ENCODE measurements at places on chromosomes 3 and 15. TPM values are rescaled to one million over a fixed set of nuclear protein-coding genes. Genes with fewer than 3 reads are reported as not detected.

- H3K4me1 ChIP-seq: no peaks in the 10 kb centered on the region
- H3K27ac ChIP-seq: no peak overlapping the region
- H3K4me3 ChIP-seq: no peak overlapping the region
- peaks cover 6% of the 10 kb centered on the region for H3K36me3 ChIP-seq
- DNase-seq: no peak
- no peaks in the 10 kb centered on the region for H3K27me3 ChIP-seq
Measured at GRCh38 chr3:179606534-179607085, 2.0 kb downstream of the NDUFB5 start.

The SPSB4 gene
- 6.9 TPM for total RNA-seq

DNA sequence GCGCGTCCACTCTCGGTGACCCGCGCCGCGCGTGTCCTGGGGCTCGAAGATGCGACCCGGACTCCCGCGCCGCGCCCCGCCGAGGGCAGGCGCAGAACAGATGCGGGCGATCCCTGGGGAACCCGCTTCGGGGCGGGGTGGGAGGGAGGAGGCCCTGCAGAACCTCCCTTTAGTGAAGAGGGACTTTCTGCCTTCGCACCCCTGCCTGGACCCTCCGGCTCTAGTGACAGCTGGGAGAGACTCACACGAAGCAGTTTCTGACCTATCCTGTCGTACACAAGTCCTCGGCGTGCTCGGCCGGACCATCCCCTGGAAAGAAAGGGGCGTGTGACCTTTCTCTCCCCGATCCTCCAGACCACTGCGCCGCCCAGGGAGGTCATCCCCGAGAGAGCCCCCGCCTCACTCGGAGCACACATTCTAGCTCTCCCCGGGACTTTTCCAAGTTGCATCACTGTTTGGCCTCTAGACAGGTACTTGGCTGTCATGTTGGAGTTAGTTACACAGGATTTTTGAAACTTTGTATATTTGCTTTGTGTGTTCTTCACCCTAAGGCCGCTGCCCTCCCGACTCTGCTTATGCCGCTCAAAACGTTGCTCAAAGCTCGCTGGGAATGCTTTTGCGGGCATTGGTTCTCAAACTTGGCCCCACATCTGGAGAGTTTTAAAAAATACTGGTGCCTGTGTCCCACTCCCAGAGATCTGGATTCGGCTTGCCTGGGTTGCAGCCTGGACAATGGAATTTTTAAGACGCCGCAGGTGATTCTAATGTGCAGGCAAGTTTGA, 582 bp downstream of the CGNL1 start:
- peak; percentile 72 for DNase-seq
- peaks cover 3% of the 10 kb centered on the region for H3K27me3 ChIP-seq
- no peaks in the 10 kb centered on the region for H3K4me1 ChIP-seq
- peak overlapping the region; percentile 65 for H3K4me3 ChIP-seq

The CFAP44 gene
- total RNA-seq: 1.2 TPM

The XCR1 gene
- not detected for total RNA-seq

The WWTR1 gene
- total RNA-seq: 73.1 TPM

- H3K27me3 ChIP-seq: no peaks in the 10 kb centered on the region
- no peak overlapping the region for H3K27ac ChIP-seq
- H3K36me3 ChIP-seq: no peaks in the 10 kb centered on the region
- DNase-seq: no peak
- no peak overlapping the region for H3K4me3 ChIP-seq
Measured at GRCh38 chr15:66210684-66211083, 42.9 kb downstream of the MEGF11 start.

DNA sequence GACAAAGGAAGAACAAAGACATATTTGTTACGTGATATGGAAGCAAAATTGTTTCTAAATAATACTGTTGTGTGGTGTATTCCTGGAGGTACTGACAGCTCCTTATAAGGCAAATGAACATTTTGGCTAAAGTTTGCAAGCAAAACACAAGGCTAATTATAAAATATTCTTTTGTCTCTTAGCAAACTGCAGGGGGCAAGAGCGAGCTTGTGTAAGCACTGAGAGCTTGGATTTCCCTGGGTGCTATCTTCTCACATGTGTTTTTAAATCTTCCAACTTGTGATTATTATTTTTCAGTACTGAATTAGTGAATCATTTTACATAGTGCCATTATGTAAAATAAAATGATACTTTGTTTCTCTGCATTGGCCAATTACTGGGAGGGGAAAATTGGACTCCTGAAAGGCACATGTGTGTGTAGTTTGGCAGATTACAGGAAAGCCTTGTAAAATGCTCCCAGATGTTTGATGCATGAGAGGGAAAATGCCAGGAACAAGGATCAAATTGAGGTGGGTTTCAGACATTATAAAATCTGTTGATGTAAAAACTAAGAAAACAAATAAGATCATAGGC, 611.5 kb downstream of the AGBL1 start:
- no peak for DNase-seq
- no peak overlapping the region for H3K4me3 ChIP-seq
- H3K4me1 ChIP-seq: no peaks in the 10 kb centered on the region
- no peak overlapping the region for H3K27ac ChIP-seq

GRCh38 chr3:174287705-174288104, 571.4 kb upstream of the NAALADL2 start:
- no peaks in the 10 kb centered on the region for H3K36me3 ChIP-seq
- H3K4me3 ChIP-seq: no peak overlapping the region
- H3K27ac ChIP-seq: no peak overlapping the region
- DNase-seq: no peak
- no peaks in the 10 kb centered on the region for H3K4me1 ChIP-seq

- no peaks in the 10 kb centered on the region for H3K27me3 ChIP-seq
- H3K4me1 ChIP-seq: peaks cover 28% of the 10 kb centered on the region
- no peak overlapping the region for H3K4me3 ChIP-seq
- DNase-seq: no peak
Measured at GRCh38 chr3:172225215-172225707, 185.9 kb downstream of the FNDC3B start.

The FBN1 gene
- 57.1 TPM for total RNA-seq

- H3K4me3 ChIP-seq: no peak overlapping the region
- peaks cover 19% of the 10 kb centered on the region for H3K4me1 ChIP-seq
- no peaks in the 10 kb centered on the region for H3K27me3 ChIP-seq
- peak; percentile 89 for DNase-seq
- no peaks in the 10 kb centered on the region for H3K36me3 ChIP-seq
- peak overlapping the region; percentile 37 for H3K27ac ChIP-seq
Measured at GRCh38 chr15:62569460-62570404, 404.6 kb upstream of the C2CD4B start.

The NME9 gene
- not detected for total RNA-seq

DNA sequence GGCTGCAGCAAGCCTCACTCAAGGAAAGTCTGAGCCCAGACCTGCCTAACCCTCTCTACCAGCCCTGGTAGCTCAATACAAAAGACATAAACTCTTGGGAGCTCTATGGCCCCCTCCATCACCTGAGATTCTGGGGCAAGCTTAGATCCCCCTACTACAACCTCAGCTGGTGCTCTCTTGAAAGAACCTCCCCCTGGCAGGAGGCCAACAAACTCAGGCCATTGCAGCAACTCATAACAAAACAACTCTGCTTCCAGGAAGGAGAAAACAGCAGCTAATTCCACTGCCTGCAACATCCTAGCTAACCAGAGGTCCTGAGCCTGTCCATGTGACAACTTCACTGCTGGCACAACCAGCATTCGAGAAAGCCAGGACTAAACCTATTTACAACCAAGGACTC, 169.2 kb downstream of the ROBO1 start:
- H3K27ac ChIP-seq: no peak overlapping the region
- H3K36me3 ChIP-seq: no peaks in the 10 kb centered on the region
- H3K4me1 ChIP-seq: no peaks in the 10 kb centered on the region
- no peak overlapping the region for H3K4me3 ChIP-seq
- no peaks in the 10 kb centered on the region for H3K27me3 ChIP-seq

The ITGA11 gene
- total RNA-seq: 12.6 TPM

GRCh38 chr15:71055461-71055860, 59.8 kb upstream of the THSD4 start:
- no peak overlapping the region for H3K4me3 ChIP-seq
- no peaks in the 10 kb centered on the region for H3K27me3 ChIP-seq
- no peak overlapping the region for H3K27ac ChIP-seq

DNA sequence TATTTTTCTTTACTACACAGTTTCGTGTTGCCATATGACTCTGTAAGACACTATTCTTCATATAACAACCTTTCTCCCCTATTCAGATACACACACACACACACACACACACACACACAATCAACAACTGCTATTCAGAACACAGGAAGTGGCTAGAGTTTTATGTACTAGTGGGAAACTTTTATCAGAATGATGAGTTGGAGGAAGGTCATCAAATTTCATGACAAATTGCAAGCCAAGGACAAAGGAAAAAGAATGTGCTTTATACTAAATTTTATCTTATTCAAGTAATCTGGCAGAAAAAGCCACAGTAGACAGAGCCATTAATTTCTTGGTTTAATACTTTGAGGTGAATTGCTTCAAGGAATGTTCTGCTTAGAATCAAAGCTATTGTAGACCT, 899.8 kb downstream of the ROBO2 start:
- H3K27ac ChIP-seq: no peak overlapping the region
- H3K36me3 ChIP-seq: no peaks in the 10 kb centered on the region

DNA sequence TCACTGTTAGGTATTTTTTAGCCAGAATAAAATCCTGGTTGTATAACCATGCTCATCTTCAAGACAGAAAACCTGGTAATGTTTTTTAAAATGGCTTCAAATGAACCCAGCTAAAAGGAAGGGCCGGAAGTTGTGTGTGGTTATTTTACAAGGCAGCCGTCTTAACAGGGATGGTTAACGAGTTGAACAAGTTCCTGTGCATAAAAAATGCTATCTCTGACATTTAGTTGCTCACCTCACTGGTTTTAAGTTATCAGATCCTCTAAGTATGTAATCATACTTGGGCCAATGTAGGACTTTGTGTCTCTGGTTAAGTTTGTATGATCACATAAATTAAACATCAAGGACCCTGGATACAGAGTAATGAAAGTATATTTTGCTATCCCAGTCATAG, 2.1 kb downstream of the ATP11B start:
- no peaks in the 10 kb centered on the region for H3K4me1 ChIP-seq
- no peak for DNase-seq
- peak overlapping the region; percentile 95 for H3K27ac ChIP-seq

GRCh38 chr3:177257625-177258024, 60.3 kb upstream of the TBL1XR1 start:
- no peak overlapping the region for H3K27ac ChIP-seq
- H3K4me3 ChIP-seq: no peak overlapping the region
- no peaks in the 10 kb centered on the region for H3K36me3 ChIP-seq
- H3K27me3 ChIP-seq: no peaks in the 10 kb centered on the region
- H3K4me1 ChIP-seq: no peaks in the 10 kb centered on the region
- DNase-seq: no peak

- no peak within 1 kb of the TSS for H3K4me3 ChIP-seq
- no peaks in the 10 kb centered on the region for H3K4me1 ChIP-seq
- DNase-seq: no peak
- peaks cover 20% of the 10 kb centered on the region for H3K36me3 ChIP-seq
- no peaks in the 10 kb centered on the region for H3K27me3 ChIP-seq
- peak within 1 kb of the TSS; percentile 16 for H3K27ac ChIP-seq
Measured at GRCh38 chr15:40769274-40770146, at the start of gene C15orf62. C15orf62 (plus strand) TSS chr15:40769980; CDS start chr15:40770496, 516 bp downstream.

The RLBP1 gene
- total RNA-seq: not detected

- no peak for DNase-seq
- H3K4me3 ChIP-seq: no peak overlapping the region
- H3K27ac ChIP-seq: no peak overlapping the region
- H3K4me1 ChIP-seq: no peaks in the 10 kb centered on the region
- no peaks in the 10 kb centered on the region for H3K36me3 ChIP-seq
- H3K27me3 ChIP-seq: no peaks in the 10 kb centered on the region
Measured at GRCh38 chr3:128415200-128415772, 51.4 kb downstream of the DNAJB8 start.

DNA sequence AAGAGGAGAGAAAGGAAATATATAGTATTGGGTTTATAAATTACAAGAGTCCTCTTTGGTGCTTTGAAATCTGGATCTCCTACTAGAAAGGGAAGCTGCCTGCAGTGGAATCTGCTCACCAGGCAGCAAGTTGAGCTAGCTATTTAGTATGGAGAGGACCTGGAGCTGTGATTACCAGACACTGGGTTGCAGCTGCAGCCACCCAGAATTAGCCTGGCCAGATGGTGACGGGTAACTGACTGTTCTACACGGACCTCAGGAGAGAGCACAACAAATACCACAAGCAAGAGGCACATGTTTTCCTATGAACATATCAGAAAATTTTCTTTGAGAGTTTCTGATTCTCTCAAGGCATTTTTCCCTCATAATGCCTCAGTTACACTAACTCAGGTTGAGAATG, 46.5 kb downstream of the SYNPR start:
- DNase-seq: no peak
- H3K4me1 ChIP-seq: no peaks in the 10 kb centered on the region
- H3K27me3 ChIP-seq: no peaks in the 10 kb centered on the region
- no peak overlapping the region for H3K27ac ChIP-seq

DNA sequence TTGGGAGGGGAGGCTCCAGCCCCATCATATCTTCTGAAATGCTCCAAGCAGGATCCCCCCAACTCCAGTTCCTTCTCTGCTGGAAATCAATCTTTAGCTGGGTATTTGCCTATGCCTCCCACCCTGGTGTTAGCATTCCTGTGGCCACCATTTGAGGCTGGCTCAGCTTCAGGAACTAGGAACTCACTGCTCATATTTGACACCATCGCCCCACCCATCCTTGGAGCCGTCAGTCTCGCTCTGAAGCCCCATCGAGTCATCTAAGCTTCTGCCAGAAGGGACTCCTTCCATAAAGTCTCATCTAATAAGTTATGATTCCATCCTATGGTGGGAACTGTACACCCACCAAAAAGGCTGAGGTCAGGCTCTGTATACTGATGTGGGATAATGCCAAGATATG, 26.4 kb downstream of the PRKCD start:
- H3K4me3 ChIP-seq: no peak overlapping the region
- no peaks in the 10 kb centered on the region for H3K4me1 ChIP-seq
- no peak for DNase-seq
- peaks cover 64% of the 10 kb centered on the region for H3K36me3 ChIP-seq

DNA sequence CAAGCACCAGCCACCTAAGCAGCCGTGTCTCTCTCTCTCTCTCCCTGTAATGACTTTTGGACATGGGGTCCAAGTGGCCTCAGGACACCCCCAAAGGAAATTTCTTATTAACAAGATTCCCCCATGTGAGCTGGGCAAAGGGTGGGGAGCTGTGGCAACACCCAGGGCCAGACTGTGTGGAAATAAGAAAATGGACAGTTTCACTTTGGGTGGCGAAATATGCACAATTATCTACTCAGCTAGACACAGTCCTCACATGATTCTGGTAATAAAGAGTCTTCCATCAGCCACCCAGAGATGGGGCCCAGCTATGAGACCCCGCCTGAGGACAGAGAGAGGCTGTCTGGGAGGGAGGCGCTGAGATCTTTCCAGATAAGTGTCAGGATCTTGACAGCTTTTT, 96.8 kb upstream of the TPM1 start:
- H3K4me3 ChIP-seq: no peak overlapping the region
- H3K27ac ChIP-seq: no peak overlapping the region
- no peaks in the 10 kb centered on the region for H3K36me3 ChIP-seq
- H3K27me3 ChIP-seq: no peaks in the 10 kb centered on the region

DNA sequence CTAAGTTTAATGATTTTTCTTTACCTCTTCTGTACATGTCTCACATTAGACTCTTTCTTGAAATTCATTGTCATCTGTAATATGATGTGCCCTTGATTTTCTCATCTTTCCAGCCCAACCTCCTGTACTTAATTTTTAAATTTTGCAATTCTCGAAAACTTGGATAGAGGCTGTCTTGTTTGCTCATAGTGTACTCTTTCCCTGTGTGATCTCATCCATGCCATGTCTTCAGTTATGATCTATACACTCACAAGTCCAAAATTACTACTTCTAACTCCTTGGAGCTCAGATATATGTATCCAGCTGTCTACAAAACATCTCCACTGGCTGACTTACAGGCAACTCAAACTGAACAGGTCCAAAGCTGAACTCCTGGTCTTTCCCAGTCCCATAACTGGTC, 42.2 kb downstream of the CD200 start:
- no peak overlapping the region for H3K4me3 ChIP-seq
- H3K4me1 ChIP-seq: peaks cover 26% of the 10 kb centered on the region
- H3K36me3 ChIP-seq: no peaks in the 10 kb centered on the region
- no peaks in the 10 kb centered on the region for H3K27me3 ChIP-seq
- no peak for DNase-seq

Data from right atrium auricular region (tissue), 2 donors.